ENCODE measurements at places on chromosomes 4 and X. TPM values are rescaled to one million over a fixed set of nuclear protein-coding genes. Genes with fewer than 3 reads are reported as not detected.

Gene TEX13B
- not detected for total RNA-seq

- H3K27ac ChIP-seq, result no peak overlapping the region
- H3K27me3 ChIP-seq, result no peaks in the 10 kb centered on the region
- H3K4me3 ChIP-seq, result no peak overlapping the region
- H3K36me3 ChIP-seq, result no peaks in the 10 kb centered on the region
- no peaks in the 10 kb centered on the region for H3K4me1 ChIP-seq
These were observed 18.7 kb downstream of the LNX1 start for GRCh38 chr4:53572600-53572994.

DNA sequence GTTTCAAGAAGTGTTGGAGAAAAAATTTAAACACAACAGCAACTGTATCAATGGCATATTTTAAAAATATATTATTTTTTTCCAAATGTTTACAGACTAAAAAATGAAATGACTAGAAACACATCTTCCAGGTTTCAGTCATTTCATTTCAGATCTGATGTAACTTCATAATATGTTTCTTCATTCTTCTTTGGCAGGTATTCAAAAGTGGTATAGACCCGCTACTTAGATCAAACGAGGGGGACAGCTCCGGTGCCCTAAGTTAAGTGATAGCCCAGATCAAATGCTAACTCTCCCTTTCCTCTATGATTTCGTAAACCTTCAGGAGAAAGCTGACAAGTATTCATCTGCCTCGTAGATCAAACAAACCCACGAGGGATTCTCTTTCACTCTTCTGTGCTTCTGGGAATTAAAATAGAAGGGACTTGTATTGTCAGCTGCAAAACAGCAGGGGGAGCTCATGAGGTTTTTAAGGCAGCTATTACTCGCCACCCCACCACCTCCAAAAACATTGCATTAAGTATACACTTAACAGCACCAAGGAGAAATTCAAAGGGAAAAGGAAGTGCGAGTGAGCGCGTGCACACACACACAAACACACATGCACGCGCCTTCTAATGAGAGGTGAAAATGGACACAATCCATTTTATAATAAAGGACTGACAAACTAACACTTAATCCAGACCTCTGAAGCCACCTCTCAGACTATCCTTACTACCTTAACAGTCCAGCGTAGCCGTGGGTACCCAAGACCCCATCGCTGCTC, 21.4 kb downstream of the HELT start:
- no peak overlapping the region for H3K4me3 ChIP-seq
- peak; percentile 60 for DNase-seq
- H3K27me3 ChIP-seq, result no peaks in the 10 kb centered on the region
- H3K27ac ChIP-seq, result no peak overlapping the region
- no peaks in the 10 kb centered on the region for H3K36me3 ChIP-seq

DNA sequence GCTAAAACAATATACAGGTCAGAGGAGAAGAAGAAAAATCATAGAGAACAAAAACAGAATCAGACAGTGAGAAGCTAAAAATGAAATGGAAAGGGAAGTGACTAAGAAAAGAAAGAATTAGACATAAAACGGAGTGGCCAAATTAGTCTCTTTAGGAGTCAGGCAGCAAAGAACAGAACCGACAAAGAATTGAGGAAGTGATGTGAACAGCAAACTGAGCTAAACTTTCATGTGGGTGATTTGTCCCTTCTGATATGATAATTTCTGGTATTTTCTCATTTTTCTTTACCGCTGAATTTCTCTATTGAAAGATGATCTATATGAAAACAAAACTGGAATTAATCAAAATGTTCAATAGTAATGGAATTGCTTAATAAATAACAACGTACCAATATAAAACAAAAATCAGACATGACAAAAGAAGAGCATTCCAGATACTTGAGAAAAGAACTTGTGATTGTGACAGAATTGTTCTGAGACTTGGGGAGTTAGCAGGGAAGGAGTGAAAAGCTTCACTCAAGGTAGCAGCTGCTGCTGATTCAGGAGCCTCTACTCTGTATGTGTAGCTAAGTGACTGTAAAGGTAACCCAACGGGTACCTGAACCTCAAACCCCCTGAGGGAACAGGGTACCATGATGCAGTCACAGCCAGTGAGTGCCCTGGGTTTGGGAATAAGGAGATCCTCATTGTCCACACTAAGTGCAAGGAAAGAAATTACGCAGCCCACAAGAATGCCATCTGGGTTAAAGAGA, 8.8 kb downstream of the TAPT1 start:
- no peak overlapping the region for H3K4me3 ChIP-seq
- no peak overlapping the region for H3K27ac ChIP-seq
- H3K36me3 ChIP-seq, result no peaks in the 10 kb centered on the region
- H3K27me3 ChIP-seq, result no peaks in the 10 kb centered on the region
- DNase-seq, result no peak

Gene IL2
- 2.0 TPM for total RNA-seq

Gene GNRHR
- not detected for total RNA-seq

DNA sequence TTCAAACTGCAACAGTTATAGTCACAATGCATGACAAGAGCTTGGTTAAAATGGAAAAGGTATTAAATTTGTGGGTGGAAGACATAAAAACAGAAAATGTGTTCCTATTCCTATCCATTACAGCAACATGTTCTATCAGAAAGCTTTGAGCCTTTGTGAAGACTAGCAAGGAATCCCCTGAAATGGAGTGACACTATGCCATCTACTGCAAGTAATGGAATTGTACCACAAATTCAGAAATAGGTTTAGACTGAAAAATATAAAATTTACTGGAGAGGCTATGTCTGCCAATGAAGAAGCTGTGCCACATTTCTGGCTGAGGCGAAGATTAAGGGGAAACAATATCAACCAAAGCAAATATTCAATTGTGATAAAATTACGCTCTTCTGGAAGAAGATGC, 247.9 kb downstream of the ADAM29 start:
- no peak overlapping the region for H3K27ac ChIP-seq
- no peaks in the 10 kb centered on the region for H3K36me3 ChIP-seq
- no peak for DNase-seq
- H3K4me1 ChIP-seq, result no peaks in the 10 kb centered on the region
- no peak overlapping the region for H3K4me3 ChIP-seq
- H3K27me3 ChIP-seq, result no peaks in the 10 kb centered on the region

DNA sequence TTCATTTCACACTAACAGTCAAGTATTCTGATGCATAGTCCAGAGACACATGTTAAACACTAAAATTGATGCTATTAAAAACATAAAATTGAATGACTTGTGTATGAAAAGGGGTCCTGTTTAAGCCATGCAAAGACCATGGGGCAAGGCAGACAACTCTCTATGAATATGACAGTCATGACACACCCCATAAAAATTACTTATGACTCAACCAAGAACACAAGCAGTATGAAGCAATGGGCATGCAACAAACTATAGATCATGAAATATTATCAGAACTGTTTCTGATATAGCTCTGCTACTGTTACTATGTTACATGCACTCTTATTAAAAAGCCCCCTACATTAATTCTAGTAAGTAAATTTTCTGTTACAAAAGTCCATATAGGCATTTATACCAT, 57.5 kb upstream of the ZCCHC13 start:
- H3K27ac ChIP-seq, result no peak overlapping the region
- no peak overlapping the region for H3K4me3 ChIP-seq
- H3K4me1 ChIP-seq, result no peaks in the 10 kb centered on the region
- no peaks in the 10 kb centered on the region for H3K27me3 ChIP-seq
- DNase-seq, result no peak
- no peaks in the 10 kb centered on the region for H3K36me3 ChIP-seq

GRCh38 chrX:28042260-28042659, 61.0 kb upstream of the DCAF8L1 start:
- H3K36me3 ChIP-seq, result no peaks in the 10 kb centered on the region
- H3K27ac ChIP-seq, result no peak overlapping the region
- H3K4me3 ChIP-seq, result no peak overlapping the region
- no peaks in the 10 kb centered on the region for H3K4me1 ChIP-seq
- no peak for DNase-seq
- no peaks in the 10 kb centered on the region for H3K27me3 ChIP-seq

- no peak overlapping the region for H3K4me3 ChIP-seq
- no peak overlapping the region for H3K27ac ChIP-seq
- DNase-seq, result no peak
- H3K4me1 ChIP-seq, result no peaks in the 10 kb centered on the region
- no peaks in the 10 kb centered on the region for H3K27me3 ChIP-seq
These were observed 36.0 kb downstream of the LHFPL1 start for GRCh38 chrX:112643721-112644120.

Gene VCX3B
- total RNA-seq, result not detected

Gene PABPC4L
- total RNA-seq, result not detected

Gene ABHD18
- total RNA-seq, result 24.6 TPM

Gene SMIM31
- total RNA-seq, result not detected

Gene FGFRL1
- 22.4 TPM for total RNA-seq

GRCh38 chr4:100164808-100165760, 25.2 kb downstream of the DDIT4L start:
- H3K27ac ChIP-seq, result no peak overlapping the region
- no peaks in the 10 kb centered on the region for H3K27me3 ChIP-seq
- H3K4me3 ChIP-seq, result no peak overlapping the region
- H3K36me3 ChIP-seq, result no peaks in the 10 kb centered on the region
- no peak for DNase-seq

Gene NUDT10
- not detected for total RNA-seq

Gene KIAA1210
- not detected for total RNA-seq

Gene CHST7
- total RNA-seq, result 11.4 TPM

Gene BRS3
- total RNA-seq, result not detected

Gene BEX5
- 7.4 TPM for total RNA-seq

DNA sequence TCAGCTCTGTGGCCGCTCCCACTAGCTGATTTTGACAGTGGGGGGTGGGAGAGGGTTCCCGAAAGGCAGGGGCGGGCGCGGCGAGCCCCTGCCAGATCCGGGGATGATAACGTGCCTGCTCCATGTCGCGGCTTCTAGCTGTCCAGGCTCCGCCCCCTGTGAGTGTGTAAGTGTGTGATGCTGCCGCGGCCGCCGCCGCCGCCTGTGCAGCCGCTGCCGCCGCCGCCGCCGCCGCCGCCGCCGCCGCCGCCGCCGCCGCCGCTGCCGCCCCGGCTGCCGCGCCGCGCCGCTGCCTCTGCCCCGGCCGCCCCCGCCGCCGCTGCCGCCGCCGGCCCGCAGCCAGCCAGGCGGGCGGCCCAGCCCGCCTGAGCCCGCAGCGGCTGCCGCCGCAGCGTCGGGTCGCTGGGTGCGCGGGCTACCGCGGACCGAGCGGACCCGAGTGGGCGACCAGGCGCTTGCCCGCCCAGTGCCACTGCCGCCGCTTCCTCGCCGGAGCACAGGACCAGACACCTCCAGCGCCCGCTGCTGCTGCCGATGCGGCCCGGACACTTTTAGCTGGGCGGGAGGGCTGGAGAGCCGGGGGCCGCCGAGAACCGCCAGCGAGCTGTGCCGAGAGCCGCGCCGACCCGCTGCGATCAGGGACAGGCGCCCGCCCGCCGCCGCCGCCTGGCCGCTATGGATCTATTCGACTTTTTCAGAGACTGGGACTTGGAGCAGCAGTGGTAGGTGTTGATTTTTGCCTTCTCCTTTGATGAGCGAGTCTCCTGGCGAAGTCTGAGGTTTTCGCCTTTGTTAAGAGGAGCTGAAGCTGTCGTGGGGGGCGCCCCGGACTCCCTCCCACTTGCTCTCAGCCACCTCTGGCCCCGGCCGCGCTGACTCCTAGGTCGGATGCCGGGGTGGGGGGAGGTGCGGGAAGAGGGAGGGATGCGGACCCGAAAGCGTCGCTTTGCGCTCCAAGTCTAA, at the start of gene AFF2:
Gene AFF2 (plus strand): TSS at position 195 of the 963 bp plus-strand sequence. CDS start 481 bp downstream, at position 676.
- no peaks in the 10 kb centered on the region for H3K36me3 ChIP-seq
- H3K27ac ChIP-seq, result no peak within 1 kb of the TSS
- H3K4me1 ChIP-seq, result peaks cover 5% of the 10 kb centered on the region
- peak; percentile 39 for DNase-seq
- H3K4me3 ChIP-seq, result peak within 1 kb of the TSS; percentile 43
- no peaks in the 10 kb centered on the region for H3K27me3 ChIP-seq

- DNase-seq, result no peak
- peaks cover 3% of the 10 kb centered on the region for H3K4me1 ChIP-seq
- no peaks in the 10 kb centered on the region for H3K36me3 ChIP-seq
- no peaks in the 10 kb centered on the region for H3K27me3 ChIP-seq
These were observed 29.1 kb downstream of the SPARCL1 start for GRCh38 chr4:87500092-87500462.

GRCh38 chrX:94065091-94065490, 391.1 kb downstream of the FAM133A start:
- no peaks in the 10 kb centered on the region for H3K27me3 ChIP-seq
- no peak overlapping the region for H3K27ac ChIP-seq
- DNase-seq, result no peak
- H3K4me1 ChIP-seq, result no peaks in the 10 kb centered on the region
- H3K4me3 ChIP-seq, result no peak overlapping the region
- no peaks in the 10 kb centered on the region for H3K36me3 ChIP-seq

DNA sequence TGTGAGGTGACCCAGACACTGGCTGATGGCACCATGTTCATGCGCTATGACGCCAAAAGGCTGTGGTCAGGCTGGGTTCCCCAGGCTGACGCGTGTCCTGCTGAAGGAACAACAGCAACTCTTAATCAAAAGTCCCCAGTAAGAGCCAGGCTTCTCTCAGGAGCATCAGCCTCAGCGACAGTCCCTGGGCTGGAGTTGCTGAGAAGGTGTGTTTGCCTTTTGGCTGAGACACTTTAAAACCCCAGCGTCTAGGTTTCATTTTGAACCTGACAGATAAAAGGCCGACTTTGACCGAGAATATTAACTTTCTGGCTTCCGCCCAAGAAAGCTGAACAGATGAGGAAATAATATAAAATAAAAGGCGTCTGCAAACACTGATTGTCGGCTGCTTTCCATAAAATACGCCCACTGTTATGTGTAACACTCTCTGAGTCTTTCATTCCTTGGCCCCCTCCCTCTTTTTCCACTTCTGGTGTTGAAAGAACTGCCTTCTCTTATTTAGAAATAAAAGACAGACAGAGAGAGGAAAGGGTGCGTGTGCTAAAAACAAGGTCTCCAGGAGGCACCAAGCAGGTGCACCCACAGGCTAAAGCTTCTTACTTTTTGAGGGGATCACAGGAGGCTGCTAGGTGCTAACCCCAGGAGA, 373.6 kb downstream of the MID1IP1 start:
- H3K27me3 ChIP-seq, result no peaks in the 10 kb centered on the region
- peak; percentile 78 for DNase-seq
- H3K4me3 ChIP-seq, result no peak overlapping the region
- peak overlapping the region; percentile 37 for H3K27ac ChIP-seq
- H3K4me1 ChIP-seq, result peaks cover 20% of the 10 kb centered on the region

Gene HPSE
- 8.9 TPM for total RNA-seq

DNA sequence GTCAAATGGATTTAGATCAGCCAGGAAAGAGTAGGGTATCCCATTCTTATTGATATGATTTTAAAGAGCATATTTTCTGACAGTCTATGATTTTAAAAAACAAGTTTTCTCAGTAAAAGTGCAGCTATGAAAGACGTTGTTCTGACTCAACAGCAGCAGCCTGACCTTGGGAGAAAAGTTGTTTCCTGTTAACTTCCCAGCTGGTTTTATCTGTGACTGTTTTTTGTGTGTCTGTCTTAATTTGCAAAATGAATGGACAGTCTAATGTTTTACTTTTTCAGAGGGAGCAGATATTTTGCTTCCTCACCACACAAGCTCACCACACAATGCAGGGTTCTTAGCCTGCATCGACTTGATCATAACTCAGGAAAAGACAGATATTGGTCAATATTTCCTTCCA, 764 bp upstream of the MTHFD2L start:
- no peak overlapping the region for H3K27ac ChIP-seq

- no peaks in the 10 kb centered on the region for H3K36me3 ChIP-seq
- H3K4me3 ChIP-seq, result peak overlapping the region; percentile 32
- DNase-seq, result peak; percentile 36
- no peaks in the 10 kb centered on the region for H3K27me3 ChIP-seq
These were observed 24.8 kb upstream of the CYBB start for GRCh38 chrX:37755025-37755424.

GRCh38 chr4:46484881-46485280, 95.0 kb upstream of the GABRA2 start:
- H3K4me3 ChIP-seq, result no peak overlapping the region
- H3K27me3 ChIP-seq, result no peaks in the 10 kb centered on the region
- no peak overlapping the region for H3K27ac ChIP-seq
- no peak for DNase-seq
